SK-N-SH treated with all-trans-retinoic acid at 6 μM for 48 hours (cell line): ENCODE measurements at places on chromosomes 2 and 18.

DNA sequence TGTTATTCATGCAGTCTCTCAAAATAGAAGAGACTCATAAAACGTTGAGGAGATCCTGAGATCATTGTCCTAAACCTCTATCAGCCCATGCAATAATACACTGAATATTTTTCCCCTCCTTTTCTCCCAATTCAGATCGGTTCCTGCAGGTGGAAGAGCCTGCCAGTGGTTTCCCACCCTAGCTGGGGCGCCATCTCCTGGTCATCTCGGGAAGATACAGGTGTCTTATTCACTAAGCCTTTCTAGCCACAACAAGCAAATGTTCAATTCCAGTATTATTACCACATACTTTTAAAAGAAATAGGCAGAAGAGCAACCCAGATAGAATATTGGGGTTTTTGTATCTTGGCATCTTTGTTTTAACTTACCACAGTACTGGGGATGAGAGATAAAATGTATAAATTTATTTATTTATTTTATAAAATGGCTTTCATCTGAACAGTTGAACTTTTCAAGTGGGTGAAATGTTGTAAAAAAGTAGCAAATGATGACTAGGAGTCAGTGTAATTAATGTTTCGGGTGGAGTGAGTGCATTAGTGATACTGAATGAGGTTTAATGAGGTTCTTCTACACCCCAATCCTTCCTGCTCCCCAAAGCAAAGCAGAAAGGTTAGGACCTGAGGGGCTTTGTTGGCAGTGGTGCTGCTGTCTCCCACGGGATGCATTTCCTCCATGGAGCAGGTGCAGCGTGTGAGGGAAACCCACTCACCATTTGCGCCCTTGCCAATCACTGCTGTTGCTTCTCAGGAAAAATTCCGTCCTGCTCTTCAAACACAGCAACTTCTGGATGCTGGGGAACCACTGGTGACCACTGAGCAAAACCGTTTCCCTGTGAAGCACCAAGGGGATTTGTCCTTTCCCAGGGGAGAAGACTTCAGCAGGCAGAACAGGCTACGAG lies 147.1 kb upstream of the FHL2 start:
- ATAC-seq: peak; percentile 93

DNA sequence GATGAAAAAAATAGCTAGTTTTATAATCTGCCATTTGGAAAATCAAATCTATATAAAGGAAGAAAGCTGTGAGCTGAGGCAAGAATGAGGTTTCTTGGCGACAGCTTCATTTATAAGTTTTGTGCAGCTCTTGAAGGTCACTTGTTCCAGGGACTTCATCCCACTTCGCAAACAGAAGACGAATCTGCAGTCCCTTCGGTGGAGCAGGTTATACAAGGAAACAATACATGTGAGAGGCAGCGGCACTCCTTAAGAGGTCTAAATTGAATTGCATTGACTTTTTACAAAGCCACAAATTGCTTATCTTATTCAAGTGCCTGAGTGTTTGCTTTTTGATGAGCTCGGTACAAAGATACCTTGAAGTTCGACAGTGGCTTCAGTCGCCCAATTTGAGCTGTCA lies 72.2 kb downstream of the C1QL2 start:
- no peak for ATAC-seq

GRCh38 chr2:26492749-26493515 lies 15.0 kb upstream of the OTOF start:
- ATAC-seq: no peak

- ATAC-seq: no peak
Measured at GRCh38 chr2:231615058-231615671, 22.5 kb downstream of the TEX44 start.

GRCh38 chr18:21145371-21145770 lies 33.8 kb upstream of the ROCK1 start:
- ATAC-seq: no peak

- no peak for ATAC-seq
Measured at GRCh38 chr18:54280220-54280569, 10.9 kb downstream of the POLI start.
